ENCODE measurements at places on chromosomes 7 and 10.

- DNase-seq = no peak
Measured at GRCh38 chr7:143992670-143993069, 7.5 kb upstream of the OR6B1 start.

DNA sequence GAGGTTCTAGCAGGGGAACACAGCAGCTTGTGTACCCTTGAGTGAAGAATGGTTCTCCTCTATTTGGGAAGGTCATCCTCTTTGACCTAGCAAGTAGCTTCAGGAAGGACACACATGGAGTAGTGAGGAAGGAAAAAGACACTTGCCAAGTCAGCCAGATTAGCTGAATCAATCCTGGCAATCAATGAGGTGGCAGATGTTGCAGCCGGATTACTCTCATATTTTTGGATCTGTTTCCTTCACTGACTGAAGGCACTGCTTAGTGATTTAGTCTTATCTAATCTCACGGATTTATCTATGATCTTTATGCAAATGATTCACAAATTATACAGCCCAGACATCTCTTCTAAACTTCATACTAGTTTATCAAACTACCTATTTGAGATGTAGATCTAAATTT, 218.8 kb downstream of the GPR158 start:
- DNase-seq = no peak

- DNase-seq = no peak
Measured at GRCh38 chr10:105988848-105989247, 1175.7 kb downstream of the SORCS1 start.

- DNase-seq = no peak
Measured at GRCh38 chr10:58779594-58779993, 266.9 kb downstream of the BICC1 start.

GRCh38 chr7:18177129-18177814, 149.6 kb upstream of the PRPS1L1 start:
- no peak for DNase-seq

- no peak for DNase-seq
Measured at GRCh38 chr10:72081772-72082590, 6.4 kb downstream of the SPOCK2 start.

DNA sequence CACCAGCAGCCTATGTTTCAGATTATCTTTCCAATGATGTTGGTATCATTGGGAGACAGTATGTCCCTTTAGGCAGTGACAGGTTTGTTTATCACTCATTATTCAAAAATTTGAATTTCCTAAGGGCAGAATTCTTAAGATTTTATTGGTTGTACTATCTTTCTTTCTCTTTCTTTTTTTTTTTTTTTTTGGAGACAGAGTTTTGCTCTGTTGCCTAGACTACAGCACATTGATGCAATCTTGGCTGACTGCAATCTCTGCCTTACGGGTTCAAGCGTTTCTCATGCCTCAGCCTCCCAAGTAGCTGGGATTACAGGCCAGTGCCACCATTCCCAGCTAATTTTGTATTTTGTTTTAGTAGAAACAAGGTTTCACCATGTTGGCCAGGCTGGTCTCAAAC, 111.2 kb downstream of the PON1 start:
- DNase-seq = no peak

DNA sequence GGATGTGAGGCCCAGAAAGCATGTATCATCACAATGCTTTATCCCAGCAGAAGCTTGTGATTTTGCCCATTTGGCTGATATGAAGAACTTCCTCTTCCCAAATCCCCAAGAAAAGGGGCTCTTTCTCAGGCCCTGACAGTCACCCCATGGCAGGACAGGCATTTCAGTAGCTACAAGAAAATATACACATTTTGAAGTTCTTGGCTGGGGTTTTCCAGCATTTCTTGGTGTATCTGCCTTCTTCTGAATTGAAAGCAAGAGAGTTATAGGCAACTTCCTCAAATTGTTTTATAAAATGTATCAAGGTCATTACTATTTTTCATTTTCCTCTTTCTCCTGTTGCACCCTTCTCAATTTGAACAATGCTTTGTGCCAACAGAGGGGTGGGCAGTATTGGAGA, 63.3 kb upstream of the PDLIM1 start:
- no peak for DNase-seq

GRCh38 chr7:95155965-95156364, 168.4 kb downstream of the PON1 start:
- no peak for DNase-seq

DNA sequence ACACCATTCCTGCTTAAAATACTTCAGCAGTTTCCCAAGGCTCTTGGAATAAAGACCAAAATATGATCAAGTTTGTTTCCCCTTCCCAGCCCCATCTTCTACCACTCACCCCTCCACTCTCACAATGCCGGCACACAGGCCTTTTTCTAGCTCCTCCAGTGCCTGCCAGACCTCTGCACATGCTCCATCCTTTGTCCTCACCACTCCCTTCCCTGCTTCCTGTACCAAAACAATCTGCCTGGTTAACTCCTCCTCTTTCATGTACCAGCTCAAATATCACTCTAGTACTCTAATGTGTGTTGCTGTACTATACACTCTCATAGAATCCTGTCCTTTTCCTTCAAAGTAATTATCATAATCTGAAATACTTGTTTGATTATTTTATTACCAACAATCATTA, 19.4 kb downstream of the SCRN1 start:
- no peak for DNase-seq

GRCh38 chr10:93440591-93441091, 41.5 kb downstream of the MYOF start:
- no peak for DNase-seq

DNA sequence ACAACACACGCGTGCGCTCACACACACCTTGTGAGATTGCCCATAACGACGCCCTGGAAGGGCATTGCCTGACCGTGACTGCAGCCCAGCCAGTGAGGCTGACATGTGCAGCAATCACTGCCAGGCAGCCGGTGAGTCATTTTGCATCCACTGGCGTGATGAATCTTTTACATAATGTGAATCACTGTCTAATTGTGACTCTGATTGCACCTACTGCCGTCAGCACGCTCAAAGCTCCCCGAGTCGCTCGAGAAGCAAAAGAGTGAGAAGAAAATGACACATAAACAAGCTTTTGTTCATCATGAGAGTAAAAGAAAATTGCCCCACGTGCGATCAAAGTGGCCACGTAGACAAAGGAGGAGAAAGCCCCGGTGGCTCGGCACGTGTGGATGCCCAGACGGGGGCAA, 117.4 kb upstream of the PFKP start:
- DNase-seq = no peak

DNA sequence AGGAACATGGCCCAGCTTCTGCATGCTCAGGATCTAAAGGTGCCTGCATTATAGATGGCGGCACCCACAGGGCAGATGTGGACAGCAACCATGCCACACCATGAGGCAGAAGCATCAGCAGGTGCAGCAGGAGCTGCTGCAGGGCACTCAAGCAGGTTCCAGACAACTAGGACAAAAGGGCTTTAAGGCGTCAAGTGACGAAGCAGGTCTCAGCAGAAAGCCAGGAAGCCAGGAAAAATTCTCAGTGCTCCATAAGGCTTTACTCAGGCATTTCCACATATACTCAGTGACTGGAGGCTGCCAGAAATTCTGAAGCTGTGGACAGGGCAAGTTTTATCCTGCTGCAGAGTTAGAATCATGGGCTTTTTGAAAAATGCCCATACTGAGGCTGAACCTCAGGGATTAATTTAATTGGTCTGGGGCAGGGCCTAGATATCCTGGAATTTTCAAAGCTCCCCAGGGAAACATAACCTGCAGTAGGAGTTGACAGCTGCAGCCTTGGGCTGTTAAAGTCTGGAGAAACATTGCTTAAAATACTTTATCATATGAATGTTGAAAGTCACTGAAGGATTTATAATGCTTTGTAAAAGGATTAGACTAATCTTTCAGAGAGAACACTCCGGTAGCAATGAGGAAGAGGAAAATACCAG, 68.1 kb upstream of the RNF148 start:
- no peak for DNase-seq

DNA sequence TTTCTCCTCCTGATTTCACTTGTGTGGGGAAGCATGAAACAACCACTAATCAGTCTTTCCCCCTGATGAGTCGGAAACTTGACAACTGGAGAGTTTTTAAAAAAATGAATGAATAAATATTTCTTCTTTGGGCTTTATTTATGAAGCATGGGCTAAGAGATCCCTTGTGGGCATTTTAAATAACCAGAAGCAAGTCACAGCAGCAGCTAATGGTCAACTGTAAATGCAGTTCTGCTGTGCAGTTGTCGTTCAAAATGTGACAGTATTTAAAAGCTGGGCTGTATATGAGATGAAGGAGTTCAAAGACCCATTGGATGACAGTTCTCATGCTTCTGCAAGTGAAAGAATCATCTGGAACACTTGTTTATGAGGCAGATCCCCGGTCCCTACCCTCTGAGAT, 54.1 kb downstream of the STEAP1B start:
- no peak for DNase-seq

- DNase-seq = no peak
Measured at GRCh38 chr7:97016381-97017191, 8.0 kb downstream of the DLX5 start.

- no peak for DNase-seq
Measured at GRCh38 chr7:29274146-29275017, 79.8 kb downstream of the CHN2 start.

DNA sequence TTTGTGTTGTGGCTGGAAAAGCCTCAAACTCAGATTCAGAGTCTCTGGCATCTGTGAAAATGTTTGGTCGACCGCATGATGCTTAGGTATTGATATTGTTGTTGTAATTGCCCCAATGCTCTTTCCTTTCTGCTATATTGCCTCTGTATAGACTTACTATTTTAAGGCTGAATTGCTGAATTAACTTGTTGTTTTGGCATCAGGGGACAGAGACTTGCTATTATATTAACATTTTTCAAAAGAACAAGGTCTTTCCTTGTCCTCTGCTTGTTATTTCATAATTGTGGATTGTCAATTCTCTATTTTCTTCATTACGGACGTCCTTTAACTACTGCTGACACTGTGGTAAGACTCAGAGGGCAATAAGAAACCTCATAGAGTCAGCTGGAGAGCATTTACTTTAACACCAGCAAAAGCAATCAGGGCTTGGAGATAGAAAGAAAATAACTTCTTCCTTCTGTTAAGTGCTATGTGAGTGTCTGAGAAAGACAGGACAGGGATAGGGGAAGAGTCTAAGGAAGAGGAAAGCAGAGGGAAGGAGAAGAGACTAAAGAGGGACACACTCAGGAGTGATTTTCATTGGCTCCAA, 17.6 kb downstream of the CPED1 start:
- no peak for DNase-seq

GRCh38 chr7:46285878-46286277, 364.8 kb upstream of the IGFBP3 start:
- no peak for DNase-seq

DNA sequence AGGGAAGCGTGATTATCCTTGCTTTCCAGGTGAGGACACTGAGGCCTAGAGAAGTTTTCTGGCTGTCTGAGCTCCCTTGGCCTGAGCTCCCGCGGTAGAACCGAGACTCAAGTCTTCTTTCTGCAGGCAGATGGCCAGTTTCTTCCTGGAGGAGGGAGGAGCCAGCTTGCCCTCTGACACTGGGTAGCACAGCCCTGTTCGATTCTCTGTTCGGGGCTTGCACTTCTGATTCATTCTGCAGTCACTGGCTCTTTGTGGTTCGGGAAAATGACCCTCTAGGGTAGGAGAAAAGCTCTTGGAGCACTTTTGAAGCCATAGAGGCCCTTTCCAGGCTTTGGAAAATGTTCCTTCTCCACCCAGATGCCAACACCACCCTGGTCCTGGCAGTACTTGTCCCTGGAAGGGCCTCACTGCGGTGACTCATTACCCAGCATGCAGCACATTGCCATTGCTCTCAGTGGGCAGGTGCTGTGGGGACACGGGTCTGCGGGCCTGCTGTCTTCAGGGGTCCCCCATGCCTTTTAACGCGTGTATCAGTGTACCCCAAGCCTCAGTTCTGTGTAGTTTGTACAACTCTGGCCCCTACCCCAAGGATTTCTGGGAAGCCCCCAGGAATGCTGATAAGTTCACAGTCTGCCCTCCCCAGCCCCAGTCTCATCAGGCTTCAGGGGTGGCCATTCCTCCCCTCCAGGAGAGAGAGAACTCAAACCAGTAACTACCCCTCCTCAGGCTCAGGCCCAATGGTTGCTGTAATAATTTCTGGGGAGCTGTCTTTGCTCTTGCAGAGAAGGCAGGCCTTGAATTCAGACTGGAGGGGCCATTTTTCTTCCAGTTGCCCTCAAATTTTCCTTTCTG, 11.9 kb downstream of the CHST3 start:
- no peak for DNase-seq

DNA sequence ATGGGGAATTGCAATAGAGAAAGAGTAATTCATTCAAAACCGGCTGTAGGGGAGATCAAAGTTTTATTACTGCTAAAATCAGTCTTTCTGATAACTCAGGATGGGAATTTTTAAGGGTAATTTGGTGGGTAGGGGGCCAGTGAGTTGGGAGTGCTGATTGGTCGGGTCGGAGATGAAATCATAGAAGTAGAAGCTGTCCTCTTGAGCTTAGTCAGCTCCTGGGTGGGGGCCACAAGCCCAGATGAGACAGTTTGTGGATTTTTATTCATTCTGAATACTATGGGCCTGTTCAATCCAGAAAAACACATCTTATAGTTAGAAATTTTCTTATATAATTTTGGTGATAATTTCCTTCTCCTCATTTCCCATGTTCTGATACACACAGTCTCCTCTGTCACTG, 25.4 kb downstream of the CALD1 start:
- no peak for DNase-seq

- DNase-seq = no peak
Measured at GRCh38 chr7:84735011-84735410, 451.8 kb downstream of the SEMA3D start.

DNA sequence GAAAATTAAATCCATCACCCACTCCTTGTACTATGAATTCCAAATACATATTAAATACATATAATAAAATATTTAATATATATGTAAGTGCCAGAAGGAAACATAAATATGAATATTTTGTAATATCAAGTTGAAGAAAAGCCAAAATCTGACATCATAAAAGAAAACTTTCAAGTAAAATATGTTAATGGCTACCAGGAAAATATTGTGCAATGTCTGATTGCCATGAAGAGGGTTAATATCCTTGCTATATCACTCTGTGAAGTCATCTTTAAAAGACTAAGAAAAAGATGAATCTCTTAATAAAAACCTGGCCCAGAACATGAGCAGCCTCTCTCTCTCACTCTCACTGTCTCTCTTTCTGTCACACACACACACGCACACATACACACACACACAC, 130.2 kb downstream of the EGFR start:
- no peak for DNase-seq

DNA sequence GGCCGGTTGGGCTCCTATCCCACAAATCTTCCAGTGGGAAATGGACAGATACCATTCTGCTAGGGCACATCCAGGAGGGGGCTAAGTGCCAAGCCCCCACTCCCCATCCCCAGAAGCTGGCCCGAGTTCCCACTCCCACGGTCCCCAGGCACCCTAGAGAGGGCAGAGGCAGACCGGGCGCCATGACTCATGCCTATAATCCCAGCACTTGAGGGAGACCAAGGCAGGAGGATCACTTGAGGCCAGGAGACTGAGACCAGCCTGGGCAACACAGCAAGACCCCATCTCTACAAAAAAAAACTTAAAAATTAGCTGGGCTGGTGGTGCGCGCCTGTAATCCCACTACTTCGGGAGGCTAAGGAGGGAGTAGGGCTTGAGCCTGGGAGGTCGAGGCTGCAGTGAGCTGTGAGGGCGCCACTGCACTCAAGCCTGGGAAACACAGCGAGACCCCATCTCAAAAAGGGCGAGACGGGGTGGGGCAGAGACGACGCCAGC, 870 bp downstream of the GNA12 start:
- no peak for DNase-seq
